ENCODE measurements at places on chromosomes 7 and 10.

GRCh38 chr10:100983868-100984671, 3.2 kb downstream of the MRPL43 start:
- DNase-seq, result no peak

GRCh38 chr10:124867304-124867703, 65.7 kb downstream of the ABRAXAS2 start:
- DNase-seq, result no peak

- no peak for DNase-seq
These were observed 42.4 kb downstream of the PROSER2 start for GRCh38 chr10:11865561-11865960.

DNA sequence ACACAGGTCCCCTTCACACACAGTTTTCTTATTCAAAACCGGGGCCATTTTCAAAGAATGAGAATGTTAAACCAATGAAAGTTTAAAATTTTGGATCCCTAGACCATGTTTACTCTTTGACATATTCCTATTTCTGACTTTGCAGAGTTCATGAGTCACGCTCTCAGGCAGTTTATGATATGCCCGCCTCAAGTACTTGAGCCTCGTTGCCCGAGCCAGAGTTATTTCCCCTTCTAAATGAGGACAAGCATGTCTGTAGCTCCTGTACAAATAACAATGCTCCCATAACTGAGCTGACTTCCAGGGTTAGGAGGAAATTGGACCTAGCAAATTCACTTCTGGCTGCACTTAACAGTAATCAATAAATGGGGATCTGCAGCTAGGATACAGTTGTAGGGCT, 87.9 kb upstream of the PDE1C start:
- DNase-seq, result no peak

- DNase-seq, result no peak
These were observed 378.8 kb downstream of the GPAM start for GRCh38 chr10:111804781-111805180.

- no peak for DNase-seq
These were observed at the start of gene CPA4 for GRCh38 chr7:130292682-130293257. CPA4 (plus strand) TSS chr7:130293161; CDS start chr7:130293181, 20 bp downstream.

DNA sequence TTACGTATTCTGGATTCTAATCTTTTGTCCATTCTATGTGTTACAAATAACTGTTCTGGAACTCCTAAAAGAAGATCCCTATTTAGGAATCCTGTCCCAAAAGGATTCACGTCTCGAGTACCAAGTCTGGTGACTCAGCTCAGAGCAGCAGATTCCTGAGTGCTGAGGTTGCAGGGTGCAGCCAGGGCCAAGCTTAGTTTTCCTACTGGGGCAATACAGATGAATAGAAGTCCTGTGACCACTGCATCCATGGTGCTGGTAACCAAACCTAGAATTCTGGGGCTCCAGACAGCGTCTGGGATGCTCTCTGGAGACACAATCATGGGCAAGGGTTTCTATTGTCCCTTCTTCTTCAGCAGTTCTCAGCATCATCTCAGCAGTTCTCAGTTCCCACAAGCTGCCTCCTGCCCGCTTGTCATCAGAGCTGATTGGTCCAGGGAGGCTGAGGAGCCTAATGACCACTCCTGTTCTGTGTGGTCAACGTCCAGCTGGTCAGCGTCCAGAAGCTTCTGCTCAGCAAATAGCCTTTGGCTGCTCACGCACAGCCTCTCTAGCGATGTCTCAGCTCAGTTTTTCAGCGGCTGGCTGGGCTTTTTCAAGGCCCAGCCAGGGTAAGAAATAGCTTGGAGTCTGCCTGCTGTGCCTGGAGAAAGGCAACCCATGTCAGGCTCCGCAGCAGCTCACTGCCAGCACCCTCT, 50.4 kb upstream of the C7orf33 start:
- DNase-seq, result no peak

DNA sequence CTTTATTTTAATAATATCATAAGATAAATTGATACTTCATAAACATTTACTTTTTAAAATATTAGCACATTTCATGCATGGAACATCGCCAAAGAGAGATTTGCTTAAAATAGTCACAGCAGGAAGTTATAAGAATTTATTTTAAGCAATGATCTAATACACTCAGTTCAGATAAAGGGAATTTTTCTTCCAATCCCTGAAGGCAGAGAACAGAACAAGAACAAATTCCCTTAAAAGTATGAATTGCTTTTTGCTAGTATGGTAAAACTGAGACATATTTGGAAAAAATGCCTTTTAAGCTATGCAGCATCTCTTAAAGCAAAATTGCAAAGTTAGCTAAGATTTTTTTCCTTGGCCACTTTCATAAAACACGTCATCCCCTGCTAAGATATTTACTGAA, 91.0 kb downstream of the SEMA3D start:
- no peak for DNase-seq

GRCh38 chr10:16505161-16505560, 16.5 kb downstream of the C1QL3 start:
- DNase-seq, result no peak

GRCh38 chr10:125782054-125782453, 6.4 kb upstream of the MMP21 start:
- no peak for DNase-seq

DNA sequence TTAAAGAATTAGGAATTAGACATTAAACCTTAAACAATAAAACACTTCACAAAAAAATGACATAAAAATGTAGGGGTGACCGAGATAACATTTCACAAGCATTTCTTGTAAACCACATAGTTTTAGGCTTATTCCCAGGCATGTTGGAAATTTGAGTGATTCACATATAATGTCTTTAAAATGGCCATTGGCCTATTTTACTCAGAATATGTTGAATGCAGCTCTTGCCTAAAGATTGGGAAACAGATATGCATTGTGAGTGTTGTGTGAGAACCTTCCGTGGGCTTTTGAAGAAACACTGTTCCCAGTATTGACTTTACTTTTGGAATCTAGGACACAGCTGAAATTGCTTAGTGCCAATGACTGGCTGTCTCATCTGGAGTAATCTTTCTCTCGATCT, 79.6 kb downstream of the ARL5B start:
- no peak for DNase-seq

GRCh38 chr10:12960334-12960898, 41.1 kb downstream of the CCDC3 start:
- DNase-seq, result no peak

Measured in amygdala (tissue), 56 donors.